ENCODE measurements at places on chromosomes 6 and 20.

DNA sequence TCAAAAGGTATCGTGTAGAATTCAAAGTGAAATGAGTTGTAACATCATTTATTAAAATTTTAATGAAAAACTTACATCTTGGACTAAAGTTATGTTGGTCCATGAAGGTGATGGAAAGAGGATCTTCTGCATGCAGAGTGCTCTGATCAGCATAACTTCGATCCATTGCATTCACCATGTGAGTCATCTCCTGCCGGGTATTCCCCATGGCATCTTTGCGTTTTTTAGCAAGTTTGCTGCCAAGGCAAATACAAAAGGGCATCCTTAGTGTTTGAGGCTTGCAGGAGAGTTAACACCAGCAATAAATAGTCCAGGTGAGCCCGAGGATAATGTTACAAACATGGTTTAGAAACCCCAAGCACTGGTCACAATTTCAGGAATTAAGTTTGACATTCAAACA is 104.2 kb upstream of the THEMIS start:
- no peak for DNase-seq

- DNase-seq = no peak
These were observed 103.2 kb upstream of the TIAM2 start for GRCh38 chr6:154891901-154892300.

- peak; percentile 70 for DNase-seq
These were observed 696 bp upstream of the SUPT3H start for GRCh38 chr6:45378334-45378926.

- DNase-seq = peak; percentile 25
These were observed 19.4 kb downstream of the QRSL1 start for GRCh38 chr6:106648651-106649308.

All from hematopoietic multipotent progenitor cell treated with erythropoietin and hydrocortisone succinate and interleukin-3 and kit ligand, for 4 days (in vitro differentiated cells).